ENCODE measurements at places on chromosomes 4 and X.

DNA sequence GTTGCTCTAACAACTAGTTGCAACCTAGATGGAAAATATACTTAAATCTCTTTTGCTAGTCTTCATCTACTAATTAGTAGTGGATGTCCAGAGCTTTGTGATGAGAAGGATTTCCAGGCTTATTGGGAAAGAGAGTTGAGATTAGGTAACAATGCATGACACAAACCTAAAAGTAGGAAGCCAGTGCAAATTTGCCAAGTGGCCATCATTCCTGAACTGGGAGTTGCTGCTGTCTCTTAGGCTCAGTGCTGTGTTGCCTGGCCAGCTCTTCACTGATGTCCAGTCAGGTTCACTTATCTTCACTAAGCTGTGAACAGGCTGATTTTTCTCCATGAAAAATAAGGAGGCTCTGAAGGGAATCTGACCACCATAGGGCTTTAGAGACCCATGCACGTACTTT is 105.6 kb upstream of the AMOT start:
- no peak for DNase-seq

DNA sequence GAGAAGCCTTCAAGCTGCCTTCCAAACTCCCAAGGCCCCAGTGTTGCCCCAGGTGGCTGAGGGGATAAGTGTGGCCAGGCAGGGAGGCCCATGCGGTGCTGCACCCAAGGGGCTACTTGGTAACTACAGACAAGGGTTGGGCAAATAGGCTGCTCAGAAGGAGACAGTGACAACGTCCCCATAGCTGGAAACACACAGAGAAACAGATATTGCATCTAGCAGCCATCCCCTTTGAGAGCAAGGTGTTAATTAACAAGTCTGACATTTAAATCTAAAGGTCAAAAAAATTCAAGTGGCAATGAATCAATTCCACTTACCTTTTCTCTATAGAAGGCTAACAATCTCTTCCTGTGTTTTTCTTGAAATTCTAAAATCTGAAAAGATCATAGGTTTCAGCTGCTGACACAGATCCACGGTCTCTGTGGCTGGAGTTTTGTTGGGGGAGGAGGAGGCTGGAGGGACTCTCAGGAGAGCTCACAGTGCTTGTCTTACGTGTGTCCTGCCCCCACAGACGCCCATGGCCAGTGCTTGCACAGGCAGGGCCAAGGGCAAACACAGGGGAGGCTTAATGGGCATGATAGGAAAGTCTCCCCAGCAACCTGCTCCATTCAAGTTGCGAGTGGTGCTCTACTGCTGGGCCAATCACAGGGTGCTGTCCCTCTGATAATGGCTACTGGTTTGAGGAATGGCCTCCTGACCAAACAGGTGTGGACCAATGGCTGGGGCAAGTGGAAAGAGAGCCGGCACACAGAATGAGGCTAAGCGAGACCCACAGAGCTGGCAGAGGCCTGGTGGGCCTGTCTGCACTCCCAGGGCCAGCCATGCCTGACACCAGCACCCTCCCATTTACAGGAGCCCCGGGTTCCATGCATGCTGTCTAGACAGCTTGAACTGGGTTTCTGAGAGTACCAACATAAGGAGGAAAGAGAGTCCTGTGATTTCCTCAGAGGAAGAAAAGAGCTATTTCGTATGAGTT is 22.6 kb downstream of the RNF212 start:
- DNase-seq, result no peak

DNA sequence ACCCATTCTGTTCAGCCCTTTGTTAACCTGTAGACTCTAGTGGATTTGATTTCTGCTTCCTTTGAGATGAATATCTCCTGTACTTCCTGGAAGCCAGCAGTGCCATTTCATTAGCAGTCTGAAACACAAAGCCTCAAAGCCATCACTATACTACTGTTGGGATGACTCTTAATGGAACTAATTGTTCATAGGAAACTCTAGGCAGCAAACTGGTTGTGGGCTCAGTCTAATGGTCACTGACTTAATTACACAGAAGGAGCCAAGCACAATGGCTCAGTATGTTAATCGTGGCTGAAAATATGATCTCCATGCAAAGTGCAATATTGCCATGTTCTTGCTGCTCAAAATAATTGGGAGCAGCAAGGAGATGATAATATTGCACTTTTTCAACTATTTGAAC is 262.3 kb downstream of the ARHGAP24 start:
- no peak for DNase-seq

DNA sequence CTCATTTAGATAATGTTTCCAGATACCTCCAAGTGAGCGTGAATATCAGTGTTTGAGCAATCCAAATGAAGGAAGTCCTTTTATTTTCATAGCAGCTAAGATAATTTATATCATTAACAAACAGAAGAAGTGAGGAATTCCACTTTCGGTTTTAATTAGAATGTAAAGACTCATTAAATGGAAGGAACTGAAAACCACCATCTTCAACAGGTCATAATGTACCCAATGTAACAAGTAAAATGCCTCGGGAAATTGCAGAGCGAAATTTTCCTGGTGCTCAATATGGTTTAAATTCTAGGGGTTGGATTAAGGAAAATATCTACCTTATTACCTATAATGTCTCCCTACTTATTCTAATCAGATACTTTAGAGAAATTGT is 33.9 kb upstream of the SLC9A7 start:
- DNase-seq, result no peak

DNA sequence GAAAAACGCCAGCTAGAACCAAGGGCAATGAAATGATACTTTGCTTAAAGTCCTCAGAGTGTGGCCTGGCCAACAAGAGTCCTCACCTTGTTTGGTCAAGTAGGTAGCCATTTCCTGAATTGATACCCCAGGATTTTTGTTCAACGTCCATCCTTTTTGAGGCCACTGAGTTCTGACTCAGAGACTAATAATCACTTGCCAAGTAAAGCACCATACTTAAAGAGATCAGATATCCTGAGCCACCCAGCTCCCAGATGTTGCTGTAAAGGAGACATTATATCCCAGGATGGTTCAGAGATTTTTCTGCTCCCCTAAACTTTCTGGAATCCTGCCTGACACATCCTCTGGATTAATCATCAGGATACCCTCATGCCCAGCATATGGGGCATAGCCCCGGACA is 190.9 kb downstream of the RAP1GDS1 start:
- no peak for DNase-seq

- no peak for DNase-seq
Observed at GRCh38 chr4:171157462-171158082, 655.6 kb upstream of the GALNTL6 start.
